ENCODE measurements at places on chromosomes 4 and X. TPM values are rescaled to one million over a fixed set of nuclear protein-coding genes. Genes with fewer than 3 reads are reported as not detected.

CABS1 gene
- not detected for total RNA-seq

EIF1AX gene
- 71.7 TPM for total RNA-seq

PCDH7 gene
- not detected for total RNA-seq

SHROOM4 gene
- not detected for total RNA-seq

PDGFRA gene
- not detected for total RNA-seq

EDNRA gene
- not detected for total RNA-seq

FHIP1A gene
- 2.1 TPM for total RNA-seq

CXorf65 gene
- total RNA-seq, result 57.6 TPM

LEF1 gene
- total RNA-seq, result 325 TPM

DKK2 gene
- total RNA-seq, result not detected

MAGEE1 gene
- 14.1 TPM for total RNA-seq

MAGEA2B gene
- not detected for total RNA-seq

IRS4 gene
- total RNA-seq, result not detected

PAK3 gene
- total RNA-seq, result 0.49 TPM

NLGN4X gene
- not detected for total RNA-seq

KLF8 gene
- total RNA-seq, result 0.67 TPM

IL15 gene
- total RNA-seq, result 1.5 TPM

MAGEA8 gene
- total RNA-seq, result not detected

DSPP gene
- total RNA-seq, result not detected

LETM1 gene
- 25.9 TPM for total RNA-seq

TNIP3 gene
- total RNA-seq, result 1.00 TPM

RUFY3 gene
- 18.4 TPM for total RNA-seq

MTTP gene
- not detected for total RNA-seq

SUPT20HL2 gene
- not detected for total RNA-seq

ARMCX4 gene
- total RNA-seq, result 13.3 TPM

MAP3K15 gene
- 0.14 TPM for total RNA-seq

SCRG1 gene
- not detected for total RNA-seq

PITX2 gene
- total RNA-seq, result not detected

SPINK2 gene
- 2.6 TPM for total RNA-seq

ZFYVE28 gene
- total RNA-seq, result 20.2 TPM

Measured in CD8-positive, alpha-beta T cell (primary cell).